H1 (cell line): ENCODE measurements at places on chromosomes 1 and 21.
A peak's percentile ranks its signal among the peaks of the same experiment; 100 is the strongest.

GRCh38 chr1:53125623-53126360 is 16.6 kb downstream of the SLC1A7 start:
- no peak for DNase-seq

GRCh38 chr1:9808459-9808858 is 15.3 kb downstream of the CLSTN1 start:
- no peak for DNase-seq

GRCh38 chr1:181742426-181742825 is 259.1 kb downstream of the CACNA1E start:
- no peak for DNase-seq

- no peak for DNase-seq
Measured at GRCh38 chr1:25971066-25971810, 26.6 kb downstream of the PAFAH2 start.

- no peak for DNase-seq
Measured at GRCh38 chr1:170910273-170910672, 25.1 kb upstream of the MROH9 start.

- peak; percentile 47 for DNase-seq
Measured at GRCh38 chr1:24742090-24742938, 2.9 kb upstream of the CLIC4 start.

DNA sequence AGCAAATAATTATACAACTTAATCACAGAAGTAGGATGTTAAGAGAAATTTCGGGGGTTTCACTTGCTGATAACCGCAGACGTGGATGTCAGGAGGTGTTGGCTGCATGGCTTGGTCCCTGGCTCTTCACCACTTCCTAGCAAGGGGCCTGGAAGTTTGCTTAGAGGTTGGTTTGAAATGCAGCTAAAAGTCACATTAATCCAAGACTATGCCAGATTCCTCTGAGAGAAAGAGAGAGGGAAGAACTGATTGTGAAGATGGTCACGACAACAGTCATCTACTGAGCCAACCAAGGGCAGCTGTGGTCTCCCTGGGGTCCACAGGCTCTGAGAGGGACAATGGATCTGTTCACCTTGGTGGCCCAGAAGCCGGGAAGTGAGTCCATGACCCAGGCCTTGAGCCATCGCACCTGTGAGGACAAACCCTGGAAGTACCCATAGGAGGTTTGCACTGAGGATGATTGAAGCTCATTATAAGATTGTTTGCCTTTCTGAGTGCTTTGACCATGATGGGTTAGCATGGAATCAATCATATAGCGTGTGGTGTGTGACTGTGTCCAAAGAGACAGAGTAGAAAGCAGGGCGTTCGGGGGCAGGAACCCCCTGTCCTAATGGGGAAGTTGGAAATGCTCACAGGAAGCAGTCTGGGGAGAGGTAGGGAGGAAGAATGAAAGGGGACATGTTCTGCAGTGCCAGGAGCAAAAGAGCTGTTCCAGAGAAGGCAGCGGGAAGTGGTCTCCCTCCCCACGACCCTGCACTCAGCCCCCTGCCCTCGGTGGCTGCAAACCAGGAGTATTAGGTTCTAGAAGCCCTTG is 47.1 kb downstream of the UMODL1 start:
- DNase-seq = no peak

DNA sequence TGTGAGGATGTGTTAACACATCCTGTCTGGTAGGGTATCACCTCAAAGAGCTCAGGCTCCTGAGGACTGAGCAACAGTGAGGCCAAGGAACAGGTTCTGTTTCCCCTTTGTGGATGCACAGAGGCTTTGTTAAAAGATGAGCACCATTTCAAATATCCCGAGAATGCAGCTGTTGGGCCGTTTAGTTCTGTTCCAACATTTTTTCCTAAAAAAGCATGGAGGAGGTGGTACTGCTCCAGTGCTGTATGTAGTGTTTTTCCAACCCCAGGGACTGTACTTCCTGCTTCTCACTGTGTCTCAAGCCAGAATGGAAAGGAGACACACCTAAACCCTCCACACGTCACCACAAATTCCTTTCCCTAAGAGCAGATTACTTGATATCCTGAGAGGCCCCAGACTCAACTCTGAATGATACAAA is 53.8 kb upstream of the BCL10 start:
- DNase-seq = no peak

DNA sequence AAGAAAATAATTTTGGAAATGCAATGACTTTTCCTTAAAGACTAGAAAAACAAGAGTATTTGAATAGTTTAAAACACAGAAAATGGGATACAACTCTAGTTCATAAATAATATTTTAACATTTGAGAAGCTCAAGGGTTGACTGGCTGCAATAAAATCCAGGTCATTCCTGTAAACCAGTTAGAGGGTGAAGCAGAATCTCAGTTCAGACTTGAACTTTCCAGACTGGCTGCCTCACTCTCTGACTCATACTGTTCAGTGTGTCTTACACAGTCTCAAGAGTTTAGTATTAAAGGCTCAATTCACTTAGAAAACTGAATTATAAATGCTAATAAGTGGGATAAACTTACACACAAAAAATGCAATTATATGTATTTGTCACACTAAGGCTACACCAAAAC is 89.9 kb downstream of the RAVER2 start:
- DNase-seq = no peak

DNA sequence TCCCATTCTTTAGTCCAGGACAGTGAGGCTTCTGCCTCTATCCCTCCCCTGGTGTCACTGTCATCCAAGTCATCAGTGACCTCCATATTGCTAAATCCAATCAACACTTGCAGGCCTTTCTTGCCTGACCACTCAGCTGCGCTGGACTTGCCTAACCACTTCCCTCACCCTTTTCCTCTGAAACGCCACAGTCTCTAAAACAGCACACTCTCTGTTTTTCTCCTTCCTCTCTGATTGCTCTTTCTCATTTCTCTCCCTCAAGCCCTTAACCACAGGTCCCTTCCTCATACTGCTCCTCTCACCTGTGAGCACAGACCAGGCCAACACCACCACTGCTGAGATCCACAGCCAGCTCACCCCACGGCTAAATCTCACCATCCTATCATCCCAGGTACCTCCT is 17.5 kb downstream of the TAL1 start:
- DNase-seq = no peak
